Stimulated activated CD8-positive, alpha-beta memory T cell treated with anti-CD3 and anti-CD28 coated beads, Interleukin-15, amount 100 ng/mL, for 4 hours (primary cell): ENCODE measurements at places on chromosomes 2 and 18.

GRCh38 chr2:44362207-44363015, 664 bp downstream of the CAMKMT start:
- no peak for DNase-seq

DNA sequence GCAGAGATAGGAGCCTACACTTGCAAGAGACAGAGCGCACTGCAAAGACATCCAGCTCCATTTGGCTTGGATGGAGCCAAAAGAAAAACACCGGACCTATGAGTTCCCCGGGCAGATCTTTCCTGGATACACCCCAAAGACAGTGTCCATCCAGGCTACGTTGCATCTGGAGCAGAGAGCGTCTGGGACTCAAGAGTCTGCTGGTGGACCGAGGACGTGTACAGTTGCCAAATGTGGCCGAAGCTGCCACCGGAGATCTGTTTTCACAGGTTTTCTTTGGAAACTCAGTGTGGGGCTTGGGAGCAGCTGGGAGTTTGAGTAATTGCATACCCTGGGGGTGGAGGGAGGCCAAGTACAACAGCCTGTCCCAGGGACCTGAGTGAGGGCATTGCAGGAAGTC, 192.3 kb upstream of the OSR1 start:
- no peak for DNase-seq

GRCh38 chr2:24912986-24913385, 7.1 kb downstream of the ADCY3 start:
- DNase-seq = no peak

DNA sequence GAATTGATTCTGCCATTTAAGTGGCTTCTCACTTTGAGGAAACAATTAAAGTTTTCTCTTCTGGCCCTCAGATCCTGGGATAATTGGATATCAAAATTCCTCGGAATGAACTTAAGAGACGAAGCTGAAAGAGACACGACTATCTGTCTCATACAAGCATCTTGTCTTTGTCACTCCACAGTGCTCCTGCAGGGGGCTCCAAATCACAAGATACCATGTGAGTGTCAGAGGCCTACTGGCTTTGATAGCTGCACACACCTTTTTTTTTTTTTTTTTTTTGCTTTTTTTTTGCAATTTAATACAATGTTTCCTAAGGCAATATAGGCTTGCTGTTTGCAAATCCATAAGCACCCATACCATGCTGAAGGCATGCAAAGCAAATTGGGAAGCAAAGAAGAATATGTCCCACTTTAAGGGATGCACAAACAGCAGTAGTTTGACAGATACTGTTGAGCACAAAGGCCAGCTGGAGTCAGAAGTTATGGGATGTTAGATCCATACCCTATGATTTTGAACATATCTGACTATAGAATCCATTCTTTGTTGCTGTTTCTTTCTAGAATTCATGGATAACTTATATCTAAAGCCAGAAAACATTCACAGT, 109.0 kb upstream of the CBLN2 start:
- no peak for DNase-seq

GRCh38 chr18:62877411-62878221, 162.3 kb downstream of the PHLPP1 start:
- DNase-seq = no peak

DNA sequence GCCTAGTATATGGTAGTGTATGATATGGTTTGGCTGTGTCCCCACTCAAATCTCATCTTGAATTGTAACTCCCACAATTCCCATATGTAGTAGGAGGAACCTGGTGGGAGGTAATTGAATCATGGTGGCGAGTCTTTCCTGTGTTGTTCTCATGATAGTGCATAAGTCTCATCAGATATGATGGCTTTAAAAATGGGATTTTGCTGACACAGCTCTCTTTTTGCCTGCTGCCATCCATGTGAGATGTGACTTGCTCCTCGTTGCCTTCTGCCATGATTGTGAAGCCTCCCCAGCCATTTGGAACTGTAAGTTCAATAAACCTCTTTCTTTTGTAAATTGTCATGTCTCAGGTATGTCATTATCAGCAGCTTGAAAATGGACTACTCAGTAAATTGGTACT, 9.5 kb upstream of the SCN1A start:
- DNase-seq = no peak

DNA sequence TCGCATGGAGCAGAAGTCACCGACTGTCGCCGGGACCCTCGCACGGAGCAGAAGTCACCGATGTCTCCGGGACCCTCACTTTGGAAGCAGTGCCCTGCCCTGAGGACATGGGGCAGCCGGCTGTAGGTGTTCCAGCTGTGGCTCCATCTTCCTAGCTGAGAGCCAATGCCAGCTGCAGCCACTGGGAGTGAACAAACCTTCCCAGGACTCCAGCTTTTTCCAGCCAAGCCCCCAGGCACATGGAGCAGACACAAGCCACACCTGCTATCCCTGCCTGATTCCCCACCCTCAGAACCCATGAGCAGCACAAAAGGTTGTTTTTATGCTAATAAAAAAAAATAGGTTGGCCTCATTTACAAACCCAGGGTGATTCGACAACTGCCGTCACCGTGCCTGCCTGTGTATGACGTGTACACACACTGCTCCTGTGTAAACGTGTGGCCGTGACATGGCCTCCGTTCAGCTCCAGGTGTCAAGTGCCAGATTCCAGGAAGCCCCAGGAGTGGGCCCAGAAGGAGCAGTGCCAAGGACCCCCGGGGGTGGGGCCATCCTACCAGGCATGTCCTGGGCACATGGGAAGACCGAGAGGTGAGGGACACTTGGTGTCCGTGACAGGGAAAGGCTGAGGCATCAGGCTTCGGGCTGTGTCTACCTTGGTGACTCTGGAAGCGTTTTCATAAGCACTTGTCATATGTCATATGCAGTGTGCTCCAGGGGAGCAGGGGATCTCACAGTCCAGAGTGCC, 91.5 kb downstream of the EIPR1 start:
- DNase-seq = no peak

- DNase-seq = no peak
Measured at GRCh38 chr18:42176599-42176998, 221.6 kb downstream of the PIK3C3 start.

GRCh38 chr2:100409461-100409860, 8.0 kb downstream of the CHST10 start:
- no peak for DNase-seq

- DNase-seq = no peak
Measured at GRCh38 chr2:47061944-47062678, 93.0 kb downstream of the STPG4 start.

DNA sequence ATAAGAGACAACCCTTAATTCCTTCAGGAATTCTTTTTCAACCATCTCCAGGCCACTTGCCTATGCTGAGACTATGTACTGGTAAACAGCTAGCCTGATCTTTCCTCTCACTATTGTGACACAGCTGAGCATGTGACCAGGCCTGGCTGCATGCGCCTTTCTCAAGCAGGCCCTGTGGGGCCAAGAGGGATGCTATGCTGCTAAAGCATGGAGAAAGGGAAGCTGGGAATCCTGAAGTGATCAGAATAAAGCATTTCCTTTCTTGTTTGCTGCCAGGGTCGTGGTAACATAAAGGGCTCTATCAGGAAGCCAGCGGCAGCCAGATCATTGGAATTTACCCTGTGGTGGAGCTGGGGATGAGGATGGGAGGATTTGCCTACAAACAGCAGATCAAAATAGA, 29.8 kb upstream of the LCLAT1 start:
- DNase-seq = no peak

GRCh38 chr2:126664639-126665038, 8.7 kb downstream of the GYPC start:
- no peak for DNase-seq

DNA sequence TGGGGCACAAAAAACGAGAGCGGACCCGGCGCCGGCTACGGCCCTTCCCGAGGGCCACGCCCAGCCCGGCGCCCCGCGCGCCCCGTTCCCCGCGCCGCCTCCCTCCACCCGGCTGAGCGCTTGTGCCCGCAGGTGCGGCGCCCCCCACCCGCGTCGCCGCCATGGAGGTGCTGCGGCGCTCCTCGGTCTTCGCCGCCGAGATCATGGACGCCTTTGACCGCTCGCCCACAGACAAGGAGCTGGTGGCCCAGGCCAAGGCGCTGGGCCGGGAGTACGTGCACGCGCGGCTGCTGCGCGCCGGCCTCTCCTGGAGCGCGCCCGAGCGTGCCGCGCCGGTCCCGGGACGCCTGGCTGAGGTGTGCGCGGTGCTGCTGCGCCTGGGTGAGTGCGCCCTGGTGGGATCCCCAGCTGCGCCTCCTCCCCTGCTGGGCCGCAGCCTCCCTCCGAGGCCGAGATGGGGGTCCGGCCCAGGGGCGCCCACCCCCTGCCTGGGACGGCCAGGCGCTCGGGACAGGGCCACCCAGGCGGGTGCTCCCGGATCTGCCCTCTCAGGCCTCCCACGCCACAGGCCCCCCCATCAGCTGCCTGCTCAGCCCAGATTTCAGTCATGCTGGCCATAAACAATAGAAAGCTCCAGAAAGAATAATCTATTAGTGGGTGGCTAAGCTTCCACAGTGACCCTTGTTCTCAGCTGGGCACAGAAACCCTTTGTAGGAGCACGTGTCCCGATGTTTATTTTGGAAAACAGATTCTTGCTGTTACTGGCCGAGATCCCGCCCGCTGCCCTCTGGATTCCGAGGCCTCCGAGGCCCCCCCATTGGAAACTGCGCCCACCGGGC, 997 bp downstream of the BOK start:
- DNase-seq = no peak

GRCh38 chr2:159775021-159775420, 23.0 kb downstream of the CD302 start:
- no peak for DNase-seq

DNA sequence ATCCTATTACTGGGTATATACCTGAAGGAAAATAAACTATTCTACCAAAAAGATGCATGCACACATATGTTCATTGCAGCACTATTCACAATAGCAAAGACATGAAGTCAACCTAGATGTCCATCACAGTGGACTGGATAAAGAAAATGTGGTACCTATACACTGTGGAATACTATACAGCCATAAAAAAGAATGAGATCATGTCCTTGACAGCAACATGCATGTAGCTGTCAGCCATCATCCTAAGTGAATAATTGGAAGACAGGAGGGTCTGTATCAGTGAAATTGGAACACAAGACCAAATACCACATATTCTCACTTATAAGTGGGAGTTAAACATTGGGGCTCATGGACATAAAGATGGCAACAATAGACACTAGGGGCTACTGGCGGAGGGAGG, 27.7 kb upstream of the TWIST2 start:
- no peak for DNase-seq

DNA sequence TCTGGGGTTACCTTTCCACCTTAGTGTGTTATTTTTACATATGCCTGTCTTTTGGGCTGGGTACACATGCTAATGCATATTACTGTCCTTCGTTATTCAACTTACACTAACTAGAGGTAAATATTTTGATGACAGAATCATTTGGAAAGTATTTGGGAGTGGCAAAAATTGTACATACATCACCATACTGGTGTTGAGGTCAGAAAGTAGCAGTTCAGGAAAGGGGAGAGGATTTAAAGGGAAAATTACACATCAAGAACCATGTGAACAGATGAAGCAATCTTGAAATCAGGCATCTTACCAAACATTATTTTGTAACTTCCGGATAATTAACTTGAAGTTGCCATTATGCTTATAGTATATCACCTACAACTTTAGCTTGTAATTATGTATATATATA, 379.7 kb downstream of the RND3 start:
- no peak for DNase-seq

DNA sequence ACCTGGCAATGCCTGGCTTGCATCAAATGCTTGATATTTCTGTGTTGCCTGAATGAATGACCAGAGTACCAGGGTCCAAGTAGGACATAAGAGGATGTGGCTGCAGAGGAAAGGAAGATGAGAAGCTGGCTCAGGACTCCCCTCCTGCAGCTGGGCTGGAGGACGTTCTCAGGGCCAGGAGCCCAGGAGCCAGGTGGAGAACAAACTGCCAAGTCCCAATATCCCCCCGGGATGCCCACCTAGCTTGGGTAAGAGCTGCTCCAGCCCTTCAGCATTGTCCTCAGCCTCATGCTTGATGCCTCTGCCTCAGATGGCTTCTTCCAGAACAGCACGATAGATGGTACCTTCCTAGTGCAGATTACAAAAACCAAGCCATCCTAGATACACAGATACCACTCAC, 8.6 kb upstream of the ATP6V1B1 start:
- DNase-seq = no peak

DNA sequence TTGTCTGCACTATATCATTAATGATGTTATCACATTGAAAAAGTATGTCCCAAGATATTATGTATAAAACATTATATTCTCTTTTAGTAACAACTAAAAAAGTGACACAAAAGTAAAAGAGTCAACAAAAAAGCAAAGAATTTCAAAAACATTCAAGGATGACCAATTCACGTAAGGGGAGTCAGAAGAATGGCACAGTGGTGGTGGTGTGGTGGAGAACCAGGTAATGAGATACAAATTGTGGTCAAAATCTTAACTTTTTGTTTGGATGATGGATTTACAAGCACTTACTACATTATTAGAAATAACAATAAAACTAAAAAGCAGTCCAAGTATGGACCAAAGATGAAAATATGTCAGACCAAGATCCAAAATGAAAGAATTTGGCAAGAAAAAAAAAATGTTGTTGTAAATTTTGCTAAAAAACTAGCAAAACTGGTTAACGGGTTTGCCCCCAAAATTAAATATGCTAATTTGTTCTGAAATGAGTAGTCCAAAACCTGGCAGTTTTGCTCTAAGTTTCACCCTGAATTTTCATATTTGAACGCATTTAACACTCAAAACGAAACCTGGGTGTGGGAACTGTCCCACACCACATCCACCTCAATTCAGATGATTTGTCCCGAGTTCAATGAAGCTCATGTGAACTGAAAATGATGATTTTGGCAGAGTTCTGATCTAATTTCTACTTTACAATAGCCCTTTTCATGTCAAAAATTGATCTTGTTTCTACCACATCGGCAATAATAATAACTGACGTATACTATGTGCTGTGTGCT, 135.8 kb downstream of the IKZF2 start:
- no peak for DNase-seq

DNA sequence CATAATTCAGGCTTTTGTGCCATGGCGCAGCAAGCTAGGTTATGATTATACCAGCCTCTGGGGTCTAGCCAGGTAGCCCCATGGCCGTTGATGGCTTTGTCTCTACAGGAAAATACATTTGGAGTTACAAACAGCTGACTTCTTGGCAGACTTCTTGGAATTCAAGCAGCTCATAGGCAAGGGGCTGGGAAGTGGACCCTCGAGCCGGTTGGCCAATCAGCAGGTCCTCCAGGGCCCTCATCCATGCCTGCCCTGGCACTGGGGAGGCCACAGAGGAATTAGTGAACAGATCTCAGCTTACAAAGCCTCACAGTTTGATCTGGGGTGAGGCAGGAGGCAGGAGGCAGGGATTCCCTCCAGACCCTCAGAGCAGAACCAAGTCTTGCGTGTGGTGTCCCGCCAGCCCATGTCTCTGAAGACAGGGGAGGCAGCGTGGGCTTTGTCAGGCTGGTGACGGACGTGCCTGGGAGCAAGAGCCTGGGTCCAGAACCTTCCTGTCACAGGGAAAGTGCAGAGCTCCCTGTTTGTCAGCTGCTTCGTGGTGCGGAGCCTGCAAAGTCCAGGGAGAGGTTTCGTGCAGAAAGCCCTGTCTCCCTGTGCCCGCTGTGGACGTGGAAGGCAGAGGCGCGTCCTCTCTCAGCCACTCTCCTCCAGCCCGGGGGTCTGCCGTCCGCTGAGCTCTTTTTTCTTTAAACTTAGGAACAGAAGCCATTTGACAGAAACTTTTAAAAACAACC, 131.7 kb downstream of the KLHL29 start:
- DNase-seq = no peak

GRCh38 chr2:70261501-70261900, 3.6 kb downstream of the PCYOX1 start:
- no peak for DNase-seq
